ENCODE measurements at places on chromosomes 6 and 20.

DNA sequence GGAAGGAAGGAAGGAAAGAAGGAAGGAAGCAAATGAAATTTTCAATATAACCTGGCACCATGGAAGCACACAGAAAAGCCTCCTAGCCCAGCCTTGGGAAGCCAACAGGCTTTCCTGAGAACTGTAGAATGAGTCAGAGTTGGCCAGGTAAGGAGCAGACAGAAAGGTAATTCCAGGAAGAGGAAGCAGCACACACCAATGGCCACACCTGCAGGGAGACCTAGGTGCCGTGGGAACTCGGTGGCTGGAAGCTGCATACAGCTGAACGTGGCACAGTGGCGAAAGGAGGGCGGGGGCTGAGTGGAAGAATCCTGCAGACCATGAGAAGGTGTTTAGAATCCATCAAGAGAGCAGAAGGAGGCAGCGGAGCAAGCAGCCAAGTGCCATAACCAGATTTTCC, 224.8 kb upstream of the RREB1 start:
- DNase-seq = no peak

DNA sequence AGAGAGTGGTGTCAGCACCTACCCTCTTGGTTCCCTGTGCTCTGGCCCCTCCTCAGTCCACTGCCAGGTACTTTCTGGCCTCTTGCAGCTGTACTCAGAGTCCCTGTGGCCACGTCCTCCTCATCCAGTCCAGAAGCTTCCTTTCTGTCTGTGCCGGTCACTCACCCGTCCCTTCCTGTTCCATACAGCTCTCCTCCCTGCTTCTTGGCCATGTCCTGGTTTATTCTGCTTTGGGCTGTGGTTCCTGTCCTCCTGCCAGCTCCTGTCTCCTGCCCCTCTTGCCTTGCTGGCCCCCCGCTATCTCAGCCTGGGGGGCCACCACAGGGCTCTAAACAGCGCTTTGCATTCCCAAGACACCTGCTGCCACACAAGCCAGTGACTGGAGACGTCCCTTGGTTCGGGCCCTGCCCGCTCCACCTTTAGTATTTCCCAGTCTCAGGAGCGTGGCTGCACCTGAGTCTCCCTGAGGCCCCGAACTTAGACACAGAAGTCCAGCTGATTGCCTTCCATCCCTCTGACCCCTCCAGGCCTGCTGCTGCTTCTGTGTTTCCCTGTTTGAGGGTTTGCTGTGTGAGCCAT, 15.5 kb upstream of the RBM38 start:
- no peak for DNase-seq

DNA sequence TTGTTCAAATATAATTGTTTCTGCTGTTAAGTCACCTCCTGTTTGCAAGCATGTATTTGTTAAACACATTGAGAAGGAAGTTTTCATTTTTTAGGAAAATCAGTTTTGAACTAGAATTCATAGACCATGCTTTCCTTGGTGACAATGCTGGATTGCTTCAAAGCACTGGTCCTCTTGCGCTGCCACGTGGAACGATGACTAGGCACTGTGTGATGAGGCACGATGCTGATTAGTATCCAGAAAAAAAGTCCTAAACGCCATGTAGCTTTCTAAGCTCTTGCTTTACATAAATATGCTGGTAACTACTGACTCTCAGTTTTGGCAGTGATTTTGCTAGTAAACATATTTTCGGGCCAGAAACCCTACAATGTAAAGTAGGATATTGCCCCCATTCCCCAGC, 11.1 kb upstream of the EXOC2 start:
- no peak for DNase-seq

GRCh38 chr20:36392989-36393388, 86.8 kb downstream of the DLGAP4 start:
- DNase-seq = no peak

GRCh38 chr6:130050230-130050629, 31.8 kb downstream of the L3MBTL3 start:
- DNase-seq = no peak

- DNase-seq = no peak
These were observed 197.8 kb upstream of the NT5E start for GRCh38 chr6:85252085-85252484.

DNA sequence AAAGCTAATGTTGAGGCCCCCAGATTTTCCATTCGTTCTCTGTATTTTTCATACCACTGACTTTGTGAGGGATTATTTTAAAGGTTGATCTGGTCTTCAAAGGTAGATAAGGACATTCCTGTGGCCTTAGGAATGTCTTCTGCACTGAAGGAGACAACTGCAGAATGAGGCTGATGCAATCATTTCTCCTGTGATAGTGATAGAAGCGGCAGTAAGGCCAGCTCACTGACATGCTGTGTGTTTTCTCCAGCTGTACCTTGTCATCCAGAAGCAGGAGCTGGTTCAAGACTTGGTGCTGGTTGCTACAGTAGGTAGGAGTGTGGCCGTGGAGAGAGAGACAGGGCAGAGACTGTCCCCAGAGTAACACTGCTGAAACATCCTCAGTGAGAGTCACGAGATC, 53.8 kb downstream of the DCBLD1 start:
- DNase-seq = no peak

GRCh38 chr6:89414215-89414614, 2.1 kb upstream of the RRAGD start:
- no peak for DNase-seq

DNA sequence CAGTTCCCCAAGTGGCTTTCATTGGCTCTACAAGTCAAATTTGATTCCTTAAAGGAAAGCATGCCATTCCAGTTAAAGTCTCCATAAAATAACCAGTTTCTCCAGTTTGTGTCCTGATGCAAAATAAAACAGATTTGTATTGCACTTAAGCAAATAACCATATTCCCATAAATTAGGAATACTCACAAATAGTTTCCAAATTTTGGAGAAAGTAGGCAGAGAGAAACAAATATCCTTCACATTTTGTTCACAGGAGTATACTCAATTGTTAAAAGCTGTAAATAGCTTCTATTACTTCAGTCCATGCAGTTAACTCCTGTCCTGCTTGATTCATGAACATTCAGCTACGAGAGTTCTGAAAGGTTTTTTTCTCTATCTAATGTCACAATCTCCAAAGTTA, 281.4 kb upstream of the RGS17 start:
- DNase-seq = no peak

GRCh38 chr6:20700375-20700774, 166.1 kb downstream of the CDKAL1 start:
- no peak for DNase-seq

GRCh38 chr6:111714416-111715270, 109.0 kb upstream of the TRAF3IP2 start:
- DNase-seq = no peak

DNA sequence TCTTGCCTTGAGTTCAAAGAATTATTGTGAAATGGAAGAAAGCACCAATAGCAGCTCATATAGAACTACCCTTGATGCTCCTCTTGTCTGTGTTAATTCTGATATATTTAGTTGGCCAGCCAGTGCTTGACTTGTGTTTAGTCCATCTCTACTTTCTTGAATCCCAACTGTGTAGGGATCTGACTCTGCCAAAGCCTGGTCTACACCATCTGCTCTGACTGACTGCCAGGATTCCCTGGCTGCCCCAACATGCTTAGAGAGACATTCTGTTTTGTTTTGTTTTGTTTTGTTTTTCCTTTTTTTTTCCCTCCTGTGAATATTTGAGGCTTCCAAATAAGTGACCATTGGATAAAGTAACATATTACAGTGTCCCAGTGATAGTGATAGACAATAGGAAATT, 953.7 kb upstream of the MANEA start:
- no peak for DNase-seq

- DNase-seq = no peak
These were observed 201.1 kb upstream of the CNR1 start for GRCh38 chr6:88367248-88367647.

- no peak for DNase-seq
These were observed at the start of gene EYS for GRCh38 chr6:65707126-65707826. Gene EYS, minus strand, starts transcription at chr6:65707226. Its CDS starts 211,816 bp downstream, at chr6:65495410.

DNA sequence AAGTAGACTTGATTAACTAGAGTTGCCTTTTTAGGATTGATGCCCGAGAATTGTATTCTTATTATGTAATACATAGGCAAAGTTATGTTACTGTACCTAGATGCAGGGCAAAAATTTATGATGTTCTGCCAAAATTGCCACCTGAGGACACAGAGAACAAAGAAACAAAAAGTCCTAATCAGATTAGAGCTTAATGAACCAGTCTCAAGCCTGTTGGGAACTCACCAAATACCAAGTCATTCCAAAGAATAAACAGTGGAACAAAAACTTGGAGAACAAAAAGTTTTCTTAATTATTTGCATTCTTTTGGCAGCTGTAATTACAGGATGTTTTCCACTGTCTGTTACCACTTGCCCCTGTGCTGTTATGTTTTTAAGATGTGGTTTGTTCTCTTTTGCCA, 154.7 kb upstream of the SGK1 start:
- no peak for DNase-seq

GRCh38 chr6:85449818-85450759, at the start of gene NT5E:
Gene NT5E, plus strand, starts transcription at chr6:85450083. Its CDS starts 57 bp downstream, at chr6:85450140.
- DNase-seq = no peak

DNA sequence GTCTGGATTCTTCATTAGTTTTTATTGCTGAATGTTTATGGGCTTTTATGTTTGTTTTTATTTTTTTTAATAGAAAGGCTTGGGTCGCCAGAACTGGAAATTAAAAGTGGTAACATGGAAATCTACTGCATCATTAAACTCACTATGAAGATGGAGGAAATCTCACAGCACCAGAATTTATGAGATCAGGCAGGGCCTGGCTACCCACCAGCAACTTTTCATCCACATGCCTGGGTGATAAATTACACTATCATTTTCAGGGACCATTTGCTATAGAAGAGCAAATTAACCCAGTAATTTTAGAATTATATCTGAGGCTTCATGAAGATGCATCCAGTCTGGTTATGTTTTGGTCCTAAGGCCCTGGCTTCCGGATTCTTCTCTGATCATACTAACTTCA, 57.8 kb upstream of the PLCB4 start:
- no peak for DNase-seq

- DNase-seq = no peak
These were observed 281.6 kb downstream of the PLCB1 start for GRCh38 chr20:8413691-8414090.

DNA sequence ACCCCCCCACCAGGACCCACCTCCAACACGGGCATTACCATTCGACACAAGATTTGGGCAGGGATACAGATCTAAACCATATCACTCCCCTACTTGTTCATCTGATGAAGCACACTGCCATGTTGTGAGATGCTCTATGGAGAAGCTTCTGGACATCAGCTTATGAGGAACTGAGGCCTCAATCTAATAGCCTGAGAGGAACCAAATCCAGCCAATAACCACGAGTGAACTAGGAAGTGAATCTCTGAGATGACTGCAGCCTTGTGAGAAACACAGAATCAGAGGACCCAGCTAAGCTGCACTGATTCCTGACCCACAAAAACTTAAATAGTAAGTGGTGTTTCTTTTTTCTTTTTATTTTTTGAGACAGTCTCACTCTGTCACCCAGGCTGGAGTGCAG, 21.6 kb upstream of the ZBTB2 start:
- no peak for DNase-seq

DNA sequence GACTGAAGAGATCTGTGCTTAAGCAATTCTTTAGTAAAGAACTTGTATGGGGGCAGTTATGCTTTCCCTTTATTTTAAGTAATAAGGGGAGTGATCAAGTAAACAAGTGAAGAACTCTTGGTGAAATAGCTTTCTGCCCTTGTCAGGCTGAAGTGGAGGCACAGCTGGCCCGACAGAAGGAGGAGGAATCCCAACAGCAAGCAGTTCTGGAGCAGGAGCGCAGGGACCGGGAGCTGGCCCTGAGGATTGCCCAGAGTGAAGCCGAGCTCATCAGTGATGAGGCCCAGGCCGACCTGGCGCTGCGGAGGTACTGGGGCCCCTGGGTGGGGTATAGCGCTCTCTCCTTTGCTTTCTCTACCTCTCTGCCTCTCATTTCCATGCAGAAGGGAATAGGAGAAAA, 143.3 kb downstream of the MYO6 start:
- DNase-seq = no peak

- DNase-seq = no peak
These were observed 10.8 kb upstream of the POU3F2 start for GRCh38 chr6:98823428-98824161.

DNA sequence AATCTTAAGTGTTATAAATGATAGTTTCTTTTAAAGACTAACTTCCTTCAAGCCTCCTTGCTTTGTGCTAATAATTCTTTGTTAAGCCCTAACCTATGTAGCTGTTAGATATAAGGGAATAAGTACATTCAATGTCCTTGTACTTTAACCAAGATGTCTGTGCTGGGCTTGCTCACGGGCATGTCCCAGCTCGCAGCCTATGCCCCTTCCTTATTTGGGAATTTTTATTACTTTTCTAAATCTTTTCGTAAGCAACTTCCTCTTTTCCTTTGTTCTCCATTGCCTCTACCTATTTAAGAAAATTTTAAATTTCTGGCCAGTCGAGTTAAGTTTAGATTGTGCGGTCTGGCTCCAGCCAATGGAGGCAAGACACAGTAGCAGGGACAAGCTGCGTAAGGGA, 26.0 kb upstream of the CDK19 start:
- DNase-seq = no peak
